C1 segment of cervical spinal cord (tissue), 14 donors: ENCODE measurements at places on chromosomes 2 and 18.

- peak; percentile 48 for DNase-seq
These were observed 97.8 kb downstream of the B3GNT2 start for GRCh38 chr2:62293490-62294271.

DNA sequence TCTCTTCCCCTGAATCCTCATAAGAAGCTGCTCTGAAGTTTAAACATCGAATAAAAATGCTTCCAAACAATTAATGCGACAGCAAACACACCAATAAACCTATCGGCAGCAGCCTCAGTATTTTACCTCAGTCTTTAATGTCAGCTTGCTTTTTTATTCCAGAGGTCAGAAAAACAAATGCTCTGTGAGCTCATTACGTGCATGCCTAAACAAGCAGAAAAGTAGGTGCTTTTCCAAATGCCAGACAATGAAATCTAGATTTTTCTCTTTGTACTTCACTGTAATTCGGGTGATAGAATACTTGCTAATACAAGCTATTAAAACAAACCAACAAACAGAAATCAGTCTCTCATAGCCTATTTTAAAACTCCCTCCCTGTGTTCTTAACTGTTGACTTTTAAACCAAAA is 381.5 kb downstream of the NRXN1 start:
- no peak for DNase-seq

- no peak for DNase-seq
These were observed 62.0 kb upstream of the CSRNP3 start for GRCh38 chr2:165407466-165407865.

- DNase-seq: no peak
These were observed 61.9 kb downstream of the SPRED2 start for GRCh38 chr2:65370387-65371073.

DNA sequence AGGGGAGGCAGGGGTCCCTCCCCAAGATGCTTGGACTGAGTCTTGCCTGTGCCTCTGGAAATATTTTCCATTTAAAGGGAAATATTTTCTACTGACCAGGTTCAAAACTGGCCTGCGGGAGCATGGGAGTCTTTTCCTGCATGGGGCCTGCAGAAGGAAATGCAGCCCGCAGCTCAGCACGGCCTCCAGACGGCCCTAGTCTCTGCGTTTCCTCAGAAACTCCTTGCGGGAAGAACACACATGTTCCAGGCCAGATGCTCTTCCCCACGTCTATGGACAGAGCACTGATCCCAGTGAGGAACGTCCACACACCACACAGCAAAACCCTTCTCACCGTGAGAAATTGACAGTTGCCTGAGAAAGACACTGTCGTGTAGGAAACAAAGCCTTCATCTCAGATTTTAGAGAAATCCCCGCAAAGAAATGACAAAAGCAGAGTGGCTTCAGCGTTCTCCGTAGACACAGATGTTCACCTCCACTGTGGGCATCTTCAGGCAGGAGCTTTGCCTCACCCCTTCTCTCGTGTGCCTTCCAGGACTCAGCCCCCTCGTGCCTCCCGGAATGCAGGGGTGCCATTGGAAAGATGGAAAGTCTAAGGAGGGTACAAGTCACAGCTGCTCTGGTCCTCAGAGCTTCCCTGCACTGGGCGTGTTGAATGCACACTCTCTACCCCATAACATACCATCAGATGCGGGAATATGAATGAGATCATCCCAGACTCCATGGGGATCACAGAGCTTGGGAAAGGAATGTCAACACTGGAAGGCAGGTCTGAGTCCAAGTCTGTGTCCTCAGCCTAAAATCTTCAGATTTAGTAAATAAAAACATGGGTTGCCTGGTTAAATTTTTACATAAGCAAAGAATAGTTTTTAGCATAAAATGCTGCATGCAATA is 438.7 kb upstream of the SALL3 start:
- no peak for DNase-seq

DNA sequence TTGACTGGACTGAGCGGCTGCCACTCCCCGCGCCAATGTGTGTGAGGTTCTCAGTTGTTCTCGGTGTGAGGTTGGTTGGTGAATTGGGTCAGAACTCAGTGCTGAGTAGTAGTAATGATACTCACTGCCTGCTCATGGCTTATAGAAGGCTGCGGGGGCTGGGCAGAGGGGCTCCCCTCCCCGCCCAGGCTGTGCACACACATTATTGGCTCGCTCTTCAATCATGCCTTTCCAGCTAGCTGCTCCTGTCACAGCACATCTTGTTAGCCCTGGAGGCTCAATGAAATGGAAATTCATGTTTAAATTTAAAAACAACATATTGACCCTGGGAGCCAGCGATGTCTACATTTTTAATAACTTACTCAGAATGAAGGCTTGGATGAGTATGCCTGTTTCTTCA is 152.8 kb downstream of the CELF4 start:
- no peak for DNase-seq

GRCh38 chr2:26726228-26726627 is 33.7 kb downstream of the KCNK3 start:
- no peak for DNase-seq

DNA sequence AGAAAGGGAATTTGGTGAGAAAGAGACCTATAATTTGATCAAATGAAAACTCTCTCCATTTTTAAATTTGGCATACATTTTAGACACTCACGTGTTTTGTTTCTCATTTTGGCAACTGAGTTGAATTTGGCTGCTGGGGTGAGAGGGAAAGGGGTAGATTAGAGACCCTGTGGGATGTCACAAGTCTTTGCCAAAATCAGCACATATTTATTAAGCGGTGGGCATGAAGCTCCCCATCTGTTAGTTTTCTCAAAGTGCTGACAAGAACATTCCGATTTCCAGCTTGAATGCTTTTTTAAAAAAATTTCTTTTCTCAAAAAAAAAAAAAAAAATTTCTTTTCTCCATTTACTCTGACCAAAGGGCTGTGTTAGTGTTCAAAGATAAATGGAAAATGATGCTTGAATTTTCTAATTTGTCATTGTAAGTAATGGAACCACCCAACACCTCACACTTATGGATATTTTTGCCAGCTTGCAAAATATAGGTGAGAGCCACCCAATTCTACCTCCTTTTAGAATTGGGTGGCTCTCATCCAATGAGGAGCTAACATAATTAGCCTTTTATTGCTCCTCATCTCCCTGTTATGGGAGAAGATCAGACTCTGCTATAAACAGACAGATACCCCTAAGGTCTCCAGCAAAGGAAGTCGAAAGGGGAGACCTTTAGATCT is 222.9 kb upstream of the FN1 start:
- no peak for DNase-seq

DNA sequence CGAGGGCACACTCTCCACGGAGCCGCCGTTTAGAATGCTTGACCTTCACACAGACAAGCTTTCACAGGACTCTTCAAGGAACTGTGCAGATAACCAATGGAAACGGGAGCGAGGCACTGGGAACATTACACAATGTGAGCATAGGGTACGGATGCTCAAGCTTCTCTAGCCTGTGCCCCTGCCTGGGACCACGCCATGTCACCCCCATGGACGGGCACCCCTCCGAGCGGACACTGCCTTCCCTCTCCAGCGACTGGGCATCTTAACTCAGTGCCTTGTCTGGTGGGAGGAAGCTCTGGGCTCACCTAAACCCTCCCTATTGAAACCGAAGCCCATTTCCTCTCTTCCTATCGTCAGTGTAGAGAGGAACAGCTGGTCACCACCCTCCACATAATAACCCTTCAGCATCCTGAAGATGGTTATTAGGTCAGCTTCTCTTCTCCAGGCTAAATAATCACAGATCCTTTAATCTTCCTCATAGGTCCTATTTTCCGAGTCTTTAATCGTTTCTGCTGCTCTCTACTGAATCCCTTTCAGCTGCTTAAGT is 626.7 kb downstream of the GALR1 start:
- DNase-seq: no peak

DNA sequence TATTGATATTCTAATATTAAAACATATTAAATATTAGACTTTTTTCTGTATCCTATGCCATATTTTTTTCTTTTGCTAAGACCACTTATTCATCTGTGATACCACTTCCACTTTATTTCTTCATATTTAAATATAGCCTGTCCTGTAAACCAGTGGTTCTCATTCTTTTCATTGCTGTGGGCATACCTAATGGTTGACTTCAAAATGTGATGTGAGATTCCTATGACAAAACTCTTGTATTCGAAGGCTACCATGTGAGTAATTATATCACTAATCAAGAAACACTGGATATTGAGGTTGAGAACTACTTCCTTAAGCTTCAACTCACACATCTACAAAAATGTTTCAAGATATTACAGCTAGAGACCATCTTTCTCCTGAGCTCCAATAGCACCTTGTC is 3.6 kb downstream of the SCRN3 start:
- DNase-seq: no peak

DNA sequence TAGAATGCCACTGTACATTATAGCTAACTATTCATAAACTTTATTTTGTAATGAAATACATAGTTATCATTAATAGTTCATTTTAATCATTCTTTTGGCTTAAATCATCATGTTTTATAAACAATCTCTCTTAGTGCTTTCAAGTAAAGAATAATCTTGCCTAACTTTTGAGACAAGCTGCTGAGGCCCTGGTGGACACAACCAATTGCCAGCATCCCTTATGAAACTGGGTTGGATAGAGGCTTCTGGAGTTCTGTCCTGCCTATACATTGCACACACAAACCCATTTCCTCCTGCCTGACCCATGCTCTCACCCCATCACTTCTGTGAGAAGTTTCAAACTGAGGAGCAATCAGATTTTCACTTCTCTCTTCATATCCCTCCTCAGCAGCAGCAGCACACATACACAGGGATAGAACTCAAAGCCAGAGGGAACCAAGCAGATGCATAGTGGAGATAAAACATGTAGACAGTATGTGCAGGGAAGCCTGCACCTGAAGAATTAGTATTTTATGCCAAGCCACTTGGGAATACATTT is 450.0 kb upstream of the SLC14A2 start:
- no peak for DNase-seq

DNA sequence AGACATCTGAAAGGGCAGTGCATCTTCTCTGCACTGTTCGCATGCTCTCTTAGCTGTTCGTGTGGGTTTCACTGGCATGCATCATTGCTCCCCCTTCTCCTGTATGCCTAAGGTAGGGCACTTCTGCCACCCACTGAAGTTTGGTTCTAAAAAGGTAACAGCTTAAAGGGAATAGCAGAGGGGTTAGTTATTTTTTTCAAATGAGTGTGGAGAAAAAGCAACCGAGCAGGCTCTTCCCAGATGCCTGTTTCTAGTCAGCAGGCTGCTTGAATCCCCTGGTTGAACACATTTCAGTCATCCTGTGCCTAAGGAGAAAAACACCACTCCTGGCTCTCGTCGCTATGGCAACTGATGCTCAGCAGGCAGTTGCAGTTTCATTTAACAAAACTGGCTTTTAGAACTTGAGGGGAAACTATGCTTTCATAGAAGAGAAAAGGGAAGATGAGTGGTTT is 69.8 kb upstream of the GALNT3 start:
- no peak for DNase-seq

GRCh38 chr2:3307236-3307635 is 70.4 kb downstream of the EIPR1 start:
- no peak for DNase-seq
